ENCODE measurements at places on chromosomes 4 and X.

- DNase-seq, result no peak
Observed at GRCh38 chrX:75228854-75229253, 45.0 kb upstream of the UPRT start.

DNA sequence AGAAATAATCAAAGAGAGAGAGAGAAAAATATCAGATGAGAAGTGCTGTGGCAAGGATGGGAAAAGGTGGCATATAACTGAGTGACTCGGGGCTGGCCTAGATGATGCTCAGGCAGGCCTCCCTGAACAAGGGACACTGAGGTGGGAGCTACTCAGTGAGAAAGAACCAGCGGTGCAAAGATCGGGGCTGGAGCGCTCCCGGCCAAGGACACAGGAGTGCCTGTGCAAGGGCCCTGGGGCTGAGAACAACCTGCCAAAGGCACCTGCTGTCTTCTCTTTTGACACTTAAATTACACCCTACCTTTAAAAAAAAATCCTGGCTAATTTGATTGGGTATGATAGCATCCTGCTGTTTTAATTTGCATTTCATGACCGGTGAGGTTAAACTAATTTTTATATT, 77.7 kb upstream of the C4orf50 start:
- peak; percentile 44 for DNase-seq

DNA sequence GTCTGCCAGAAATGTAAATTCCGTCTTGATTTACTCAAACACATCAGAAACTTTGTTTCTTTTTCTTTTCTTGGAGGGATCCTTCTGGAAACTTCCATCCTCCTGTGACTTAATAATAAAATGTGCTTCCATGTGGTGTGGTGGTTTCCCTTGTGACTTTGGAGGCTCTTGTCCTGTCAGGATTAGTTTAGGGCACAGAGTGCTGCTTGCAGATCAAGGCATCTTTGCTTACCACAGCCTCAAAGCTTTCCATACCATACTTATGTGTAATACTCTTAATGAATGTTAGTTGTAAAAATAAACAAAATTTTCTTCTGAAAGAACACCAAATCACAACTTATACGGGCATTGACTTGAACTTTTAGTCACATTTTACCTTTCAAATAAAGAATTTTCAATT, 27.4 kb downstream of the GBA3 start:
- DNase-seq, result no peak

DNA sequence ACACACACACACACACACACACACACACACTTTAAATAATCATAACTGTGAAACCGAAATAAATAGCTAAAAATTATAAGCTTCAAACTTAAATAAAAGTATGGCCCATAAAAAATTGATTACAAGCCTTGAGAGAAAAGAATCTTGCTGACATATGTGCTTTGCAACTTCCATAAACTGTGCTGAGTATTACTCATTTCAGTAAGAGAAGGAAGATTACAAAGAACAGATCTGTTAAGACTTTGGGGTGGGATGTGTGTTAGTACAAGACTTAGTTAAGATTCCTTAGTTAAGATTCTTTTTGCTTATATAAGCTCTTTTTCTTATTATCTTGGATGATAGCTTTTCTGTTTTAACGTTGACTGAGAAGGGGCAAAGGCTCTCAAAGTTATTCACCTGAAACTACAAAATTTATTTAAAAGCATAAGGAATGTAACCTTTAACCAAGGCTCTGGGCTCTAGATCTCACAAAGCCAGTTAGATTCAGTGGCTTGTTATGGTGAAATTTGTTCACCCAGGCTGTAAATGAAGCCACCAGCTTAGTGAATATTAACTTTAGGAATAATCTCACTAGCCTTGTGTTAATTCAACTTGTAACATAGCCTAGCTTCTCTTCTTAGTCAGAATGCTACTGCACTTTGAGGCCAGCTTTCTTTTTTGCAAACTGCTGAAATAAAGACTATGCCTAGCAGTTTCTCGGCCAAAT, 58.2 kb downstream of the ARSJ start:
- no peak for DNase-seq

DNA sequence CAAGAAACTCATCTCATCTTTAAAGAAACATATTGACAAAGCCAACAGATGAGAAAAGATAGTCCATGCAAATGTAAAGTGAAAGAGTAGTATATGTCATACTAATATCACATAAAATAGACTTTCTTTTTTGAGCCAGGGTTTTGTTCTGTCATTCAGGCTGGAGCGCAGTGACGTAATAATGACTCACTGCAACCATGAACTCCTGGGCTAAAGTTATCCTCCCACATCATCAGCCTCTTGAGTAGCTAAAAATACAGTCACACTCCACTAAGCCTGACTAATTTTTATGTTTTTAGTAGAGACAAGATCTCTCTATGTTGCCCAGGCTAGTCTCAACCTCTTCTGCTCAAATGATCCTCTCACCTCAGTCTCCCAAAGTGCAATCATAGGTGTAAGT, 51.8 kb upstream of the TRAM1L1 start:
- peak; percentile 59 for DNase-seq

DNA sequence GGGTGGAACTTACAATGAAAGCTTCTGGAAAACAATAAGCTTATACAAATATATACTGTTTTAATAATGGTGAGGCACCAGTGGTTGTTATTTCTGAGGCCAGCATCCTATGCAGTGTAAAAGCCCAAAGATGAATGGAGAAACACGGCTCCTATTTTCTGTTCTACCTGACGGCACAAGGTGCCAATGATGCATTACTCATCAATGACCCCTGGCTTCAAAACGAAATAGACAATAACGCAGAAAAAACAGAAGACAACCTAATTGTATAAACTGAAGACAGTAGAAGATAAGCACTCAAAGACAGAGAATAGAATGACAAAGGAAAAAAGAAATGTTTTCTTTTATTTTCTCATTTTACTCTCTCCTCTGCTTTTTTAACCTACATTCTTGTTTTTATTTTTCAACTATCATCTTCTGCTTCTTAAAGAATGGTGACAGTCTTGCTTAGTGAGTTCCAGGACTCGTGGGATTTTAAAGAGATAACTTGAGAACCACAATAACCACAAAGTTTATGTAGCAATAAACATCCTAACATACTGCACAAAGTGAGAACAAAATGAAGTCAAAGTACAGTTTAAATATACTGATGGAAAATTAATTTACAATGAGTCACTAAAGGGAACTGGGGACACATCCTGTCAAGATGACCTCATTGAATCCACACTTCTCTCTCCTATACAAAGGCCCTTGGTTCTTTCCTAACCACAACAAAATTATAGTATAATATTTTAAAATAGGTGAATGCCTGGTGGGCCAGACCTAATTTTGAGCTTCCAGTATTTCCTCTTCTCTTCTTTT, 169.8 kb downstream of the BTC start:
- no peak for DNase-seq

DNA sequence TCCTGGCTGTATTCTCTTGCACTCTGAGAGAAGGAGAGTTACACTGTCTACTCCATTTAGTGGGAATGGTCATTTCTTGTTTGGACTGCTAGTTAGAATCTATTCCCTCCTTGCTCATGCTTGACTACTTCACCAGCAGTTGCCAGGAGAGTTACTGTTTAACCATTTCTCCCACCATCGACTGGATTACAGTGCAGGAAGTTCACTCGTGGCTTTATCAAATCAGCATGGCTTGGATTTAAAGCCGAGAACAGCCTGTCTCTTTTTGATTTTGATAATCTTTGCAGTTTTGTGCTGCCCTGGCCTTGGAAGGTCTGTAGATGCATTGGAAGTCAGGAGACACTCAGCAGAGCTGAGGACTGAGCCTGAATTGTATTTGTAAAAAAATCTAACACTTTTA, 3.2 kb downstream of the GBA3 start:
- DNase-seq, result no peak

GRCh38 chr4:57989430-57989829, 879.2 kb upstream of the IGFBP7 start:
- DNase-seq, result no peak

GRCh38 chr4:166014411-166014810, 141.4 kb downstream of the TLL1 start:
- DNase-seq, result no peak

Measured in islet precursor cell (in vitro differentiated cells).